ENCODE measurements at places on chromosomes 1 and 21.

GRCh38 chr1:238324211-238324864 is 433.6 kb upstream of the ZP4 start:
- DNase-seq = no peak

DNA sequence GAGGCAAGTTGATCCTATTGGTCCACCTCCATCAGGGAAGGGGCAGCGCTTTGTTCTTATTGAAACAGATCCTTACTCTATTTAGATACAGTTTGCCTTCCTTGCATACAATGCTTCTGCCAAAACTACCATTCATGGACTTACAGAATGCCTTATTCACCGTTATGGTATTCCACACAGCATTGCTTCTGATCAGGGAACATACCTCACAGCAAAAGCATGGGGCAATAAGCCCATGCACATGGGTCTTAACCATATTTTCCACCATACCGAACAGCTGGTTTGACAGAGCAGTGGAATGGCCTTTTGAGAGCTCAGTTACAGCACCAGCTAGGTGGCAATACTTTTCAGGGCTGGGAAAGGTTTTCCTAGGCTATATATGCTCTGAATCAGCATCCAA is 544.8 kb upstream of the ADGRL4 start:
- DNase-seq = peak; percentile 13

GRCh38 chr1:28519946-28520725 is 14.3 kb downstream of the RCC1 start:
- DNase-seq = no peak

GRCh38 chr1:9884805-9885204 is 25.3 kb downstream of the CTNNBIP1 start:
- no peak for DNase-seq

DNA sequence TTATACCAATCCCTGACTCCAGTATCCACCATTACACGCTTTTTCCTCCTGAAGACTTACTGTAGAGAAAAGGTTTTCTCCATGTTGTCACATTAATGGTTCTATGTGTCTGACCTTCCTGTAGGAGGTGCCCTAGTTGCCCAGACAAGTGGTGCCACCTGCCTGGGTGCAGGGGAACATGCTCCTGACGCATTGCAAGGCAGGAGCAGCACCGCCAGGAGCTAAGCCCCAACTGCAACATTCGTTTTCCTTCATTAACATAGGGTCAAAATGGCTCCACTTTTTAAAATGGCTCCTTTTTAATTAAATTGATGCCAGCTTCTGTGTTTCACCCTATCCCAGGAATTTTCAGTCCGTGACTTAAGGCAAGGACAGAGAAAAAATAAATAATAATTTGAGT is 220.1 kb upstream of the SAMSN1 start:
- no peak for DNase-seq

DNA sequence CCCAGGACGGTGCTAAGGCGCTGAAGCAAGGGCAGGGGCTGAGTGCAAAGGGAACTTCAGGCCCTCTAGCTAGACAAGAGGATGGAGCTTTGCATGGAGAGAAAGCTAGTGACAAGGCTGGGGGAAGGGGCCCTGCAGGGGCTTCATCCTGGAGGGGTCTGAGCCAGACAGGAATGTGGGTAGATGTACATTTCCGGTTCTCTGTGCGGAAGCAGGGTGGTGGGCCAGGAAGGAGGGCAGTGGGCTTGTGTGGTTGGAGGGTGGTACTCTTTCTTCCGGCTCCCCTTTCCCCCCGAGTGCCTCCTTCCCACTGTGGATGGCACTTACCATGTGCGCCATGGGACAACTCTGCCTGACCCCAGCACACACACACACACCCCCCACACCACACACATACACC is 1.5 kb downstream of the KISS1 start:
- no peak for DNase-seq

- no peak for DNase-seq
Observed at GRCh38 chr1:54498383-54499096, 49.5 kb upstream of the ACOT11 start.

- DNase-seq = no peak
Observed at GRCh38 chr1:93716941-93717368, 35.3 kb upstream of the BCAR3 start.

GRCh38 chr1:38962560-38962959 is 20.9 kb upstream of the RHBDL2 start:
- no peak for DNase-seq
